Upper lobe of right lung (tissue), 1 donor: ENCODE measurements at places on chromosomes 1 and 21.

- no peak for DNase-seq
These were observed 57.8 kb downstream of the EPB41 start for GRCh38 chr1:28971980-28972771.

DNA sequence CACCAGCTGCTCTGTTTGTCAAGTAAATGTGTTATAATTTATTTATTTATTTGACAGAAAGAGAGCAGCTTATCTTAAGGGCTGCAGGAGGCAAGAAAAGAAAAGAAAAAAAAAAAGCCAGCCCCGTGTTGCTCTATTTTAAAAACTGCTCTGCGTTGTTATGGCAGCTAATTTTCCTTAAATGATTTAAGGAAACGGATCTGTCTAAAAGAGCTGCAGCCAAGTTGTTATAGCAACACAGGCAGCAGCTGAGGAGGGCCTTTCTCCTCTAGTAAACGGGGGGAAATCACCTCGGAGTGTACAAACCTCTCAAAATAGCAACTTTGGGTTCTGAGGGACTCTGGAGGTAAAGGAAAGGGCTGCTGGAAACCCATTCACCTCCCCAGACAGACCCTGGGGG is 149.2 kb downstream of the BEND5 start:
- DNase-seq = no peak

DNA sequence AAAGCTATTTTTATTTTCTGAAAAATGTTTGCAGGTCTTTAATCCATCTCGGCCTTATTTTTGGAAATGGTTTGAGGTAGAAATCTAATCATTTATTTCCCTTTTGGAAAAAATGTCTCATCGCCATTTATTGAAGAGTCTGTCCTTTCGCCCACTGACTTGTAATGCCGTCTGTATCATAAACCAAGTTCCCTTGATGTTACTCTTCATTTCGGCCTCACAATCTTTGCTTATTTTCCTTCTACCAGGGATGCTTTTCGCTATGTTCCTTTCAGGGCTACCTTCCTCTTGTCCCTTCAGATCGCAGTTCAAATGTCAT is 422 bp upstream of the RLF start:
- no peak for DNase-seq

DNA sequence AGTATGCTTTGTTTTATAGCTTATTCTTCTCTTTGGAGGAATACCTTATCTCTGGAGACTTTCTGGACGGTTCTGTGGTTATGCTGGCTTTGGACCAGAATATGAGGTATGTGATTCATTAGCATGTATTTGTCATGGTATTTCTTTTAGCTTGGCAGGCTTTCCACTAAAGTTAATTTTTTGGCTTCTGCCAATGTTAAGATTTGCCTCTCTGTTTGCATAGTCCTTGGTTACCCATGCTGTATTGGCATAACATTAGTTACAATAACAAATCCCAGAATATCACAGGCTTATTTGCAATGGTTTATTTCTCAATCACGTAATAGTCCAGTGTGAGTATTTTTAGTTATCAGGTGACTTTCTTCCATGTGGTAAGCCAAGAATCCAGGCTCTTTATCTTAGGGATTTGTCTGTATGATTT is 9.7 kb downstream of the ZMPSTE24 start:
- DNase-seq = no peak

DNA sequence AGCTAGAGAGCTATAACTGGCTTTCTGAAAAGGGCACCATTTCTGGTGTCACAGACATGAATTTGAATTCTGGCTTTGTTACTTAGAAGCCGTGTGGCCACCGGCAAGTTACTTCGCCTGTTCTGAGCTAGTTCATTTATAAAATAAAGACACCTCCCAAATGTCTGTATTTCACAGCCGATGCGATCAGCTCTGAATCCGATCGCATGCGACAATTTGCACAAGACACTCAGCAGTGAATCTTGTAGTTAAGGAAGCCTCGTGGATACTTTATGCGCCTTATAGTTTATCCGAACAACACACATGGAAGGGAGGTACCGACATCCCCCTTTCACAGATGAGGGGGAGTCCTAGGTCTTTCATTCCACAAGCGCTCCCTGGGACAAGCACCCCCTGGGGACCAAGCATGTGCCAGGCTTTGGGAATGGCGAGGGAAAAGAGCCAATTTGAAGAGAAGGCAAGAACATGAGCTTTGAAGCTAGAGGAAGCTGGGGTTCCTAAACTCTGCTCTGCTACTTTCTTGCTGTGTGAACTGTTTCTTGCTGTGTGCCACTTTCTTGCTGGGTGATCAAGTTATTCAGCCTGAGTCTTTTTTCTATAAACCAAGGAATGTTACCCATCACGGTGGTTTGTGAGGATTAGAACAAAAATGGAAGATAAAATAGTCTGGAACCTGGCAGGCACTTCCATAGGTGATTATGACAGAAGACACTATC is 3.9 kb downstream of the ID3 start:
- no peak for DNase-seq

DNA sequence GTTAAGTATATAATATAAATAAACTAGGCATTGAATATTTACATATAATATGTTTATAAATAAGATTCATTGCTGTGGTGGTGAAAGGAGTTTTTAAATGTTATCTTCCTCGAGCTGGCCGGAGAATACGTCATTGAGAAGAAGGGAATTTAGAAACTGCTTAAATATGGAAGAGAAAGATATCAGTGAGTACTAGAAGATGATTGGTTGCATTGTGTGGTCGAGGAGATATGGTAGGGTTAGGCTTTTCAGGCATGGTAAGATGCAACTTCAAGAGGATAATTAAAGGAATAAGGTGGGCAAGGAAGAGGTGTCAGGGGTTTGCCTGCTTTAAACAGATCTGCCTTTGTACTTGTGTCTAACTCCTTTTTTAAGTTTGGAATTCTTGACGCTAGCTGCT is 73.5 kb downstream of the RPS6KC1 start:
- no peak for DNase-seq
